ENCODE measurements at places on chromosomes 13 and 19.

DNA sequence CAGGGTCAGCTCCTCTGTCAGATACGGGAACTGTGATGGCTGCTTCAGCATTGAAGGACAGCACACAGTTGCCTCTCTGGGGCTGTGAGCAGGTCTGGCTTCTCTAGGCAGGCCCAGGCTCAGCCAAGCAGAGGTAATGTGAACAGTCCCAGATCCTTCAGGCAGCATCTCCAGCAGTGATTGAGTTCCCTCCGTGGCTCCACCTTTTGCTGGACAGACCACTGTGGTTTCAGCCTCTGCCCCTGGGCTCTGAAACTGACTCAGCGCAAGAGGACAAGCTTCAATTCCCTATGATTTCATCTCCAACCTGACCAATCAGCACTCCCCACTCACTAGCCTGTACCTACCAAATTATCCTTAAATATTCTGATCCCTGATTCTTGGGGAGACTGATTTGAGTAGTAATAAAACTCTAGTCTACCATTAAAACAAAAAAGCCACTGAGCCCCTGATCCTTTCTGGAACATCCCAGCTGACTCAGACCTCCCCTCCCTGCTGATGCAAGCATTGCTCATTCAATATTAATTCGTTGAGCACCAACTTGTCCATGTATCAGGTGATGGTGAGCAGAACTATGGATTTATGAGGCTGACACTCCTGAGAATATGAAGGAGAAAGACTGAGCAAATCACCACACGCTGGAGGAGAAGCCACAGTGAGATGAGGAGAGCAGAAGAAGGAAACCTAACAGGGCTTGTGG lies 16.7 kb downstream of the GSX1 start:
- no peak for DNase-seq

GRCh38 chr13:109113427-109113826 lies 484.0 kb downstream of the MYO16 start:
- DNase-seq: no peak

DNA sequence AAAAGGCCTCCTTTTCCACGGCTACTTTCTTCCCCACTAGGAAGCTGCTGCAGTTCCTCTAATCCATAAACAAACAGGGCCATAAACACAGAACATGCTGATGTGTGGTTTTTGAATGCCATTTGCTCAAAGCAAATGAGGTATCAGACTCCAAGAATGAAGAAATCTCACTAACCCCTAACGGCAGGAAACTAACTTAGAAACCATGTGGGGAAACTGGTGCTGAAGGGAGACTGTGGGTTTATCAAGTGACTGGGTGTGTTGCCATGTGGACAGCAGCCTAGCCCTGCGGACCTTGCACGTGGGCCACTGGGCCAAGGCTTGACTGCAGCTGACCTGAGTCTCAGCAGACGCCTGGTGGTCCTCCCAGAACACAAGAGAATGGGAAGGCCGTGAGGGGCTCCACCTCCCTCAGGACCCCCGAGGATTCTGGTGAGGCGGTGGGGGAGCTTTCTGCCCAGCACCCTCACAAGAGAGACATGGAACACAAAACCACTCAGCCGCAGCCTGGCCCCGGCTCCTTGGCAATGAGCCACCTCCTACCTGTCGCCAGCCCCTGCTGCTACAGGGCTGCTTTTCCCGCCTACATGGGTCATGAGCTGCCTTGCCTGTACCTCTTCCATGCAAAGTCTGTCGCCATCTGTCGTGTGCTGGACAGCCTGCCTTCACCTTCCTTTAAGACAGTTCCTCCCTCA lies 10.6 kb downstream of the SLC15A1 start:
- DNase-seq: peak; percentile 10

DNA sequence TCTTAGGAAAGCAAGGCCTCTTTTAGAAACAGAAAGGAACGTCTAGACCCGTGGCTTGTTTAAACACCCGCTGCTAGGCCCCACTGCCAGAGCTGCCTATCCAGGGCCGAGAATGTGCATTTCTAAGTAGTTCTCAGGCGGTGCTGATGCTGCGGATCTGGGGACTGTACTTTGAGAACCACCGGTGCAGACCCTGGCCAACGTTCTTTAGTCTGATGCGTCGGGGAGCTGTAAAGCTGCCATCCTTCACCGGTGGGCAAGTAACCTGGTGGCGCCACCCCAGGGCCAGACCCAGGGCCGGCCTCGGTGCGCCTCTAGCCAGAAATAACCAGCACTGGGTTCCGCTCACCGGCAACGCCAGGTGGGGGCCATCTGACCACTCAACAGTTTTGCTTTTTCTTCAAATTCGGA lies 47.1 kb downstream of the TGDS start:
- DNase-seq: peak; percentile 95

DNA sequence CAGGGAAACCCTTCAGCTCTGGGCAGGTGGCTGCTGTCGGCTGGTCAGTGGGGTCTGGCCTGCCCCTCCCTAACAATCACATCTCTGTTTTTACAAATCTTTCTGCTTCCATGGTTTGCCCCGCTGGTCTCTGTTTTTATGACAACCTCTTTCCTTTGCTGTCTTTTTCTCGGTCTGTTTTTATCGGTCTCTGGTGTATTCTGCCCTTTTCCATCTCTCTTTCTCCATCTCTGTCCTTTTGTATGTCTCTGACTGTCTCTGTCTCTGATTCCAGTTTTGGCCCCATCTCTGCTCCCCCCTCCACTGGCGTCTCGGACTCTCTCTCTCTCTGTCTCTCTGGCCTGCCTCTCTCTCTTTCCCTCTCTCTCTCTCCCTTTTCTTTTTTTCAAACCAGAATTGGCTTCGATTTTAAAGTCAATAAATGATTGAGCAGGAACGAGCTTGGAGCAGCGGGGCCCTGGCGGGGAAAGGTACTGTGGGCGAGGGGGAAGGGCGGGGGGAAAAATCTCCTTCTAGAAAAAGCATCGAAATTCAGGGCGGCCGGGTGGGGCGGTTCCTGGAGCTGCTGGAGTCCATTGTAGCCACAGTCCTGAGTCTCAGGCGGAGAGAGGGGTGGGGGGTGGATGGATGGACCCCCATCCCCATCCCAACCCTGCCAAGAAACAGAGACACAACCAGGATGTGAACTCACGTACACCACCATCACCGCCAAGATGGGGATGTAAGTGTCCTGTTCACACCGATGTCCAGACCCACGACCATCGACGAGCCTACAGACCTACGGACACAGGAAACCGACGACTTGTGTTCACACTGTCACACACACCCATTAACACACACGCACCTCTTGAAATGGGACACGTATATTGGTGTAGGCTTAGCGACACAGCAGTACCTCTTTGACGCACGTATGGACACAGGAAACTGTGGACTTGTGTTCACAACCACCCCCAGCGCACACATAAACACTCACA lies 3.0 kb downstream of the NFIX start:
- DNase-seq: no peak

DNA sequence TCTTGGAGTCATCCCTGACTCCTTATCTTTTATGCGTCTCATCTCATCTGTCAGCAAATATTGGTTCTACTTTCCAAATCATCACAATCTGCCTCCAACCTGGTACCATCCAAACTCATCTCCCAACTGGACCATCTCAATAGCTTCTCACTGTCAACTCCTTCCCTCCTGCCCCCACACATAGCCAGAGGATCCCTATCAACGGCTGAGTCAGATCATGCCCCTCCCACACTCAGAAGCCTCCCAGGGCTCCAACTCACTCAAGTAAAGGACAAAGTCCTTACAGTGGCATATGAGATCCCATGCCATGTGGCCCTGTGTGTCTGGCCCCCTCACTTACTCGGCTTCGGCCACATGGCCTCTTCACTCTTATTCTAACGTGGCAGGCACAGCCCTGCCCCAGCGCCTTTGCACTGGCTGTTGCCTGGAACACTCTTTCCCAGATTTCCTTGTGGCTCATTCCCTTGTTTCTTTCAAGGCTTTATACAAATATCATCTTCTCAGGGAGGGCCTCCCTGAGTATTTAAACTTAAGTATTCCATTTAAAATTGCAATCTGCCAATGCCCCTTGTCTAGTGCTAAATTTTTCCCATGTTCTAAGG lies 4.3 kb downstream of the SPRED3 start:
- DNase-seq: no peak

DNA sequence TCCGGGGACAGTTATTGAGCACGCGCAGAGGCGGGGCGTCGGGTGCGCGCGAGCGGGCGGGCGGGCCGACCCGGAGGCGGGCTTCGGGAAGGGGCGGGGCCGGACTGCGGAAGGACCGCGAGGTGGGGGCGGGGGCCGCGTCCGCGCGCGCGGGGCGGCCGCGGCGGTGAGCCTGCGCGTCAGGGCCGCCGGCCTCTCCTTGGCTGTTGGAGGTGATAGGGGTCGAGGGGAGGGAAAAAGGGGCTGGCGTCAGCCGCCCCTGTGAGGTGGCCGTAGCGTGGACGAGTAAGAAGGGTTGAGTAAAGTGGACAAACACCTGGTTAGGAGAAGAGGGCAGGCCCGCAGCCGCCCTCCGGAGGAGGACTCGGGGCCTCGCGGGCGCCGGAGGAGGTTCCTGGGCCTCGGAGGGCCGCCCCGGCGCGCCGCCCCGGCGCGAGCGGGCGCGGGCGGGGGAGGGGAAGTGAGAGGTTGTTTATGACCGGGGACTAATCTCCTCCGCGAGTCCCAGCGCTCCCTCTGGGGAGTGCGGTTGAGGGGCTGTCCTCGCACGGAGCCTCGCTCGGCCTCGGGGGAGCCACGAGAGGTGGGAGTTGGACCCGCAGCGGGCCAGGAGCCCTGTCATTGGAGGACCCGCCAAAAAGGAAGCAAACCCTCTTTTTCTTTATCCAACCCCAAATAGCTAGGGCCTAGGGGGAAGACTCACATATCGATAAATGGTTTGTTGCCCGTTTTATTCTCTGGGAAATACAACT lies 547 bp upstream of the INTS6 start:
- peak; percentile 80 for DNase-seq

- DNase-seq: no peak
Measured at GRCh38 chr13:98613591-98613990, 36.7 kb upstream of the STK24 start.

DNA sequence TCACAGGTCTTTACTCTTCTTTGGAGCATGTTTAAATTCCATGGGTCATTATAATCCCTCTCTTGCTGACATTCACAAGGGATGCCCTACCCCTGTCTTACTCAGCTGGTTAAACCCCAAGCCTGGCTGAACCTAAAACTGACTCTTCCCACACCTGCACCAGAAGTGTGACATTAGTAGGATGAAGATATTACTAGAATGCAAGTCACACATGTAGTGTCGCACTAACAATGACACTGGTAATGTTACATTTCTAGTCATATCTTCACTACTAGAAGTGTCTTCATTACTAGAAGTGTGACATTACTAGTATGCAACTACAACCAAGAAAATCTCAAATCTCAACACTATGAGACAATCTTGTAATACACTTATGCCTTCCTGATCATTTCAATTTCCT lies 14.2 kb downstream of the ZAR1L start:
- no peak for DNase-seq

GRCh38 chr19:17249887-17250548 lies 4.3 kb upstream of the NR2F6 start:
- DNase-seq: no peak

GRCh38 chr13:41693434-41693833 lies 236.1 kb downstream of the RGCC start:
- no peak for DNase-seq

GRCh38 chr13:109436055-109436622 lies 350.2 kb downstream of the IRS2 start:
- DNase-seq: no peak

- no peak for DNase-seq
Measured at GRCh38 chr13:20461481-20461859, 64.2 kb downstream of the CRYL1 start.

DNA sequence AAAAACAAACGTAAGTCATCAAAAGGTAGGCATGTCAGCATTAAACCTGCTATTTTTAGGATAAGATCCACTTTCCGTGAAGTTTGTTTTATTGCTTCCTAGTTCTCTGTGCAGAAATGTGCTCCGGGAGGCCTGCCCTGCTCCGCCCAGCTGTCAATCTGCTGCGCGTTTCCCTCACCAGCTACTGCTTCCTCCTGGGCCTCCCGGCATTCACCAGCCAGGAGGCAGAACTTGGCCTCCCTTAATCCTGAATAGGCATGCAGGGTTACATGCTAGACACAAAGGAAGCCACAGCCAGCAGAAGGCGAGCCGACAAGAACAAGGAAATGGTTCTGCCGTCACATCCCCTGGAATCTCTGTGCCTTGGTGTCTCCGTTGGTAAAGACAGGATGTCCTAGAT lies 386.2 kb downstream of the IRS2 start:
- no peak for DNase-seq

GRCh38 chr19:51702103-51702824 lies 9.1 kb downstream of the SPACA6 start:
- no peak for DNase-seq

DNA sequence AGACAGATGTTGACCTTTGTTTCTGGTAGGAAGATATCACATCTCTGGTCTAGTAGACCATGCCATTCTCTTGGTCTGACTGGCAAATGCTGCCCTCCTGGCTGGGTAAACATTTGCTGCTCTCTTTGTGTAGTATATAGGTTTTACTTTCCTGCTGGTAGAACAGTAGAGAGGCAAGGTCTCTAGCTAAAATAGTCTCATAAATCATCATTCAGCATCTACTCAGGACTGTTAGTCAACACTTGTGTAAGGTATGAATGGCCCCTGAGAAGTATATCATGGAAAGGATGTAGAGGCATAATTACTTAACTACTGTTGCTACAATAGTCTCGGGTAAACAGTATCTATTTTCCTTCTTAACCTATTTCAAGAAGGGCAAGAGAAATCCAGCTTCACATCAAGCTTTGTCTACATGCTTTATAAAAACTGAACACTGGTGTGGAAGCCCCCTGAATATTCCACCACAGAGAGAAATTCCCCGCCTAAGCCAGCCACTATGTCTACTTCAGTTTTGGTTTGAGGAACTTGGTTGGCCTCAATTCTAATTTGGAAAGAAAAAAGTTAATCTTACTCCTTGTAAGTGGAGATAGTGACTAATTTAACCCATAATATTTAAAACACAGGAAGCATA lies 18.4 kb upstream of the MYCBP2 start:
- peak; percentile 89 for DNase-seq

DNA sequence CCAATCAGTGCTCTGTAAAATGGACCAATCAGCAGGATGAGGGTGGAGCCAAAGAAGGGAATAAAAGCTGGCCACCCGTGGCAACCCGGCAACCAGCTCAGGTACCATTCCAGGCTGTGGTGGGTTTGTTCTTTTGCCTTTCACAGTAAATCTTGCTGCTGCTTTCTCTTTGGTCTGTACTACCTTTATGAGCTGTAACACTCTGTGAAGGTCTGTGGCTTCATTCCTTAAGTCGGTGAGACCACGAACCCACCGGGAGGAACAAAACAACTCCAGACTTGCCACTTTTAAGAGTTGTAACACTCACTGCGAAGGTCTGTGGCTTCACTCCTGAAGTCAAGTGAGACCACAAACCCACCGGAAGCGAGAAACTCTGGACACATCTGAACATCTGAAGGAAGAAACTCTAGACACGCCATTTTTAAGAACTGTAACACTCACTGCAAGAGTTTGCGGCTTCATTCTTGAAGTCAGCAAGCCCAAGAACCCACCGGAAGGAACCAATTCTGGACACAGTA lies 16.5 kb upstream of the SPACA6 start:
- DNase-seq: no peak

- no peak for DNase-seq
Measured at GRCh38 chr19:17610384-17610783, 54.9 kb downstream of the COLGALT1 start.

- peak; percentile 20 for DNase-seq
Measured at GRCh38 chr13:43242040-43242439, 218.7 kb downstream of the DNAJC15 start.
